ENCODE measurements at places on chromosomes 3 and 15.

GRCh38 chr15:99452728-99453636 is 112.8 kb upstream of the MEF2A start:
- no peak for DNase-seq

DNA sequence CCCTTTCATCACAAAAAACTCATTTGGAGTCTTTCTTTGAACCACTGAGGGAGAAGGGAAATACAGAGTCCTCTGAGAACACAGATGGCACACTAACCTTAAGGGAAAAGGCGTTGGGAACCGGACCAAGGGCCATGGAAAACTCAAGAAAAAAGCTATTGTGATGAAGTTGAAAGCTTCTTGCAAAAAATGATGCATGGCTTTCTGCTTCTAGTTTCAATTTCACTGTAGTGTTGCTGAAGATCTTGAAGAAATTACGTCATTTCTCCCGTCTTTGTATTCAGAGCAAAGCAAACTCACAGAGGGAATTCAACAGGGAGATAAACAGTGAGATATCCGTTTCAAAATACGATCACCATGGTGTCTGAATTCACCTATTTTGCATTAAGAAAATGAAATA is 642.3 kb upstream of the ADAMTS9 start:
- DNase-seq, result no peak

GRCh38 chr3:3666664-3667063 is 132.6 kb upstream of the LRRN1 start:
- peak; percentile 14 for DNase-seq

DNA sequence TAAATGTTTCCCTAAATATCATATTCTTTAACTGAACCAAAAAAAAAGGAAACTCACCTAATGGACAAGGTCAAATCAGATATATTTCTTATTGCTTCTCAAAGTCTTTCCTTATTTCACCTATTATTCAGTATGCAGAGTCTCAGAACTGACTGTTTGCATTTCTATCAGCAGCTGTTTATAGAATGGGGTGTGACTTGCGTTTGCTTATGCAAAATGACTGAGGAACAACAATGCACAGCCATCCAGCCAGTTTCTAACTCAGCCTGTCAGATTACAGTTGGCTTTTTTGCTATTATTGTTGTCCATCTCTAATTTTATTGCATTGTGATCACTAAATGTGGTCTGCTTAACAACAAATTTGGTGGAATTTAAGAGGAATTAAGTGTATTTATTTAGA is 40.7 kb downstream of the RAB27A start:
- no peak for DNase-seq

DNA sequence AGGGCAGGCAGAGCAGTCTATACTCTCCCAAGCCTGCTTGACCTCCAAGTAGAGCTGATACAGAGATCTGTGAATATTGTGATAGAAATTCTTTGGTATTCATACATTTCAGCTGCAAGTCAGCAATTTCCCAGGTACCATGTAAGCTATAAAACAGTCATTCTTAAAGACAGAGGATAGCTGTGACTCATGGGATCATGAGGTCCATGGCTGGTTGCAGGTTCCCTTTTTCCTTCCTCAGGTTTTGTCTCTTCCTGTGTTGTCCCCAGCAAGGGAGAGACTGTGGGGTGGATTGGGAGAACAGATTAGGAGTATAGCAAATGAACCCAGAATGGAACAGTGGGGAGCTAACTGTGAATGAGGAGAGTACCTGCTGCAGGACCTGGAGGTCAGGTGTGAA is 5.4 kb upstream of the P4HTM start:
- DNase-seq, result no peak

DNA sequence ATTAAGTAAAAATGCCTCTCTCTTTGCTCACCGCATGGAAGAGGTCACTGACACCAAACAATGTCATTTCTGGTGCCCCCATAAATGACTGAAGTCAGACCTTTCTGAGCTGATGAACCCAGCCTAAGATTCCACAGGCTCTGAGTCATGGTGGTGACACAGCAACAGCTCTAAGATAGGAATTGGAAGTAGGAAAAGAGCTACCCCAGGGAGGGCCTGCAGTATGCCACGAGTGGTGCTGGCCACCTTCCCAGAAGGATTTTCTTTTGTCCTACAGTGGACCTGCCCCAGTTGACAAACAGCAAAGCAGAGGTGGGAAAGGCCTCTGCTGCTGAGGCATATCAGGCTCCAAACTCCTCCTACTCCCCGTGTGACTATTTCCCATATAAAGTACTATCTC is 208.1 kb downstream of the MINAR1 start:
- DNase-seq, result no peak

DNA sequence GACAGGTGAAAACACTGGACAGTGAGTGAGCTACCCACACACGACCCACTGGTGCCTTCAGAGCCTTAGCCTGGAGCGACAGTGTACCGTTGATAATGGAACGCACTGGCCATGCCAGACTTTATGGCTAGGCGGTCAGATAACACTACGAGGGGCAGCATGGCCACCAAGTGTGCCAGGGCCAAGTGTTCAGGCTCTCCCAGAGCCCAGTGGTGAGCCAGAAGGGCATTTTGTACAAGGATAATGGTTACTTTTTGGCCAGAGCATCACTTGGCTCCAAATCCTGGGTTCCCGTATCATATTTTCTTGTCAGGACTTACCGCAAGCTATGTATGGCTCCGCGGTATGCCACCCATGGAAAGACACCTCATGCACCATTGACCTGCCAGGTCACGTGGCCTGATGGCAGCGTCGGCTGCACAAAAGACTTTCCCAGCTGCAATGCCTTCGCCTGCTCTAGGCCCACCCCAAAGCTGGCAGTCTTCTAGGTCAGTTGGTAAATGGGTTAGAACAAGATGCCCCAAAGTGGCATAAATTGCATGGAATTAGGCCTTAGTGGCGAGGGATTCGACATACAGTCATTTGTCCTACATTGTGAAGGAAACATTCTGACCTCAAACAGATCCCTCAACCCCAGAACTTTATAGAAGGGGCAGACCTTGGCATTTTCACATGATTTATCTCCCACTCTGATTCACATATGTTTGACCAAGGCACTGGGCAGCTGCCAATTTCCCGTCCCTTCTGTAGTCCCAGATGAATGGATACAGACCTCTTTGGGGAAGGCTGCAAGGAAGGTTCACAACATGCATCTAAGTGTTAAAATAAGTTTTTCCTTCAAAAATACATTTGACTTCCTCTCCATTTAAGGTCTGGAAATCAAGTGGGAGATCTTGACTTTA is 12.2 kb upstream of the SLC28A1 start:
- no peak for DNase-seq

GRCh38 chr3:39404943-39405686 is 1.4 kb upstream of the RPSA start:
- DNase-seq, result no peak

DNA sequence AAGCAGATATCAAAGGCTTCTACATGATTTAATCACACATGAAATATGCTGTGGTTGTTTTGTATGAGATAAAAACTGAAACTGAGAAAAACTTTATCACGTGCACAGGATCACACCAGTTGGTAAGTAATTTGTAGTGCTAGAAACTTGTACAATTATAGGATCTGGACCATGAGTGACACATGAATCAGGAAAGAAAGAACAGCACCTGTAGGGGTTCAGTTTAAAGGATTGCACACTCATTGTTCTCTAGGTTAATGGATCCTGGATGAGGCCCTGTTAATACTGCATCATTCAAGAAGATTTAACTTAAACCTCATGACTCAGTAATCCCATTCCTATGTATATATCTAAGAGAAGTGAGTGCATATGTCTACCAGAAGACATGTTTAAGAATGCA is 87.9 kb downstream of the STT3B start:
- DNase-seq, result no peak

DNA sequence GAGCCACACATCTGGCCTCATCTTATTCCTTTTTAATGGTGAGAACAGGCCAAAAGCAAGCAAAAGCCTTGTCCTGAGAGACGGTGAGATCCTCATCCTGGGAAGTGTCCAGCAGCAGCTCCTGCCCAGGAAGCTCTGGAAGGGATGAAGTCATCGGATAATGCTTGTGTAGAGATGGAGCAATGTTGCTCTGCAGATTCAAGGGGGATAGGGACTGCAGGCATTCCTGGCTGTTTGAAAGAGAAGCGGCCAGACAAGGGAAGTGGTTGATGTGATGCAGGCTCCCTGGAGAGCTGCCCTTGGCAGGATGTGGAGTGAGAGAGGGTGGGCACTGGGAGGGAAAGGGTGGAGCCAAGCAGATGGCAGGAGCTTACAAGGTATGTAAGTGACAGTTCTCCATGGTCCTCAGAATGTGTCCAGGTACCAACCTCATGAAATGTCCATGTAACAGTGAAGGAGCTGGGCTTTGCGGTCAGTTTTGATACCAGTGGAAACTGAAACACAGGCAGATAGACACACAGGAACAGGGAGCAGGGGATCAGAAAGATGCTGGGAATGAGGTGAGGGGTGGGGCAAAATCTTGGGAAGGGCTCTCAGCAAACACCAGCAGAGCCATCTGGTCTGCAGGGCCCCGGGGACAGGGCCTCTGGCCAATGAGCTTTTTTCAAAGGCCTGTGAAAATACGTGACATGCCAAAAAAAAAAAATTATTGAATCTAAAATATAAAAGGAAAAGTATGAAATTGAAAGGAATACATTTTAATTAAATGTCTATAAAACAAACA is 32.2 kb upstream of the LACTB start:
- no peak for DNase-seq

All from KG1 (cell line).